ENCODE measurements at places on chromosomes 1 and 21. TPM values are rescaled to one million over a fixed set of nuclear protein-coding genes. Genes with fewer than 3 reads are reported as not detected.

Gene CRYBG2
- total RNA-seq, result 2.5 TPM

Gene ADAM30
- total RNA-seq, result 0.13 TPM

Gene C1orf210
- total RNA-seq, result not detected

Gene MX2
- 42.6 TPM for total RNA-seq

Gene KCND3
- 0.07 TPM for total RNA-seq

Gene OR14K1
- not detected for total RNA-seq

Gene GCSAML
- 62.1 TPM for total RNA-seq

Gene LDLRAD2
- 3.6 TPM for total RNA-seq

Gene RGS1
- total RNA-seq, result 343 TPM

Gene GPR61
- not detected for total RNA-seq

Gene OR2M3
- total RNA-seq, result not detected

Gene HES2
- not detected for total RNA-seq

Gene IVL
- total RNA-seq, result not detected

Gene NR5A2
- total RNA-seq, result not detected

Gene FAM163A
- not detected for total RNA-seq

Gene PCAT6
- not detected for total RNA-seq

Gene FAM72B
- total RNA-seq, result 0.40 TPM

Gene PLA2G2F
- total RNA-seq, result not detected

Gene PAFAH2
- total RNA-seq, result 95.1 TPM

Gene WNT3A
- total RNA-seq, result not detected

Gene CFH
- total RNA-seq, result 0.88 TPM

Gene CD52
- total RNA-seq, result 482 TPM

Gene E2F2
- total RNA-seq, result 3.9 TPM

Gene CFHR2
- not detected for total RNA-seq

Gene ADSS2
- 67.9 TPM for total RNA-seq

Gene MFAP2
- not detected for total RNA-seq

Gene KIF21B
- 102 TPM for total RNA-seq

Gene RIPPLY3
- not detected for total RNA-seq

Gene ATP1A4
- total RNA-seq, result not detected

Gene NADK
- 117 TPM for total RNA-seq

All from natural killer cell (primary cell).